Activated CD8-positive, alpha-beta memory T cell treated with anti-CD3 and anti-CD28 coated beads for 24 hours (primary cell): ENCODE measurements at places on chromosomes 2 and 18.

DNA sequence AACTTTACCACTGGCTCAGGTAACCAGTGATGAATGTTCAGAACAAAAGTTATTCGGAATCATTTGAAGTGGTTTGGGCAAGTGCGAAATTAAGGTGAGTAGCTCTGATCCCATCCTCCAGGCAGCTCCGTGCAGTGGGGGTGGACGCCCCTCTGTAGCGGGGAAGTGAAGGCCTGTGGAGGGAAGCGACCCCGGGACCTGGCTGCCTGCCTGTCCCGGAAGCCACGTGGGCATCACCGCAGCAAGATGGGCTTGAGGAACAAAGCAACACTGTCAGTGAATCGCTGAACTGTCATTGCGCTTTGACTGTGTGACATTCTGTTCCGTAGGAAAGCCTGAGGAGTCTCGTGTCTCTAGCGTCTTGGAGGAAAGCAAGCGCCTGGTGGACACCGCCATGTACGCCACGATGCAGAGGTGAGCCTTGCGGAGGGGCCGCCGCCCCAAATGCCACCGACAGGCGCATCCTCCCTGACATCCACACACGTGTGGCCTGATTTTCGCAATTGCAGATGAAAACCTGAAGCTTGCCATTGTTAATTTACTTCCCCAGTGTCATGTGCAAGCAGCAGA is 9.5 kb downstream of the TPO start:
- no peak for DNase-seq

- no peak for DNase-seq
Observed at GRCh38 chr18:12393998-12394397, 13.7 kb upstream of the PRELID3A start.

GRCh38 chr2:160354677-160355076 is 138.9 kb downstream of the RBMS1 start:
- no peak for DNase-seq

DNA sequence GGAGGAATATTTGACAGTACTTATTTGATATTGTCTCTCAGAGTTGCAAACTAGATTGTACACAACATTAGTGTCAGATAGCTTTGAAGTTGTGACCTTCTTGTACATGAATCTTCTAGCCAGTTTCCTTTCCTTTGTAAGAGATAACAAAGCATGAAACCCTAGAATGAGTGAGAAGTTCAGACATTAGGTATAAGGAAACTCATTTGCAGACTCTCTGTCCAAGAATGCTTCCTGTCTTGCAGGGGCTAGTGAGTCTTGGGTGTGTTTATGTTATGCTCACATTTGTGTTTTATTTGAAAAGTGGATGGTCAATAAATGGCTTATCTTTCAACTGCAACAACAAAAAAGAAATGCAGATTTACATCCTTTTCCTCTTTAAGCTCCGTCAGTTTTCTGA is 1.4 kb downstream of the BOD1L2 start:
- no peak for DNase-seq

DNA sequence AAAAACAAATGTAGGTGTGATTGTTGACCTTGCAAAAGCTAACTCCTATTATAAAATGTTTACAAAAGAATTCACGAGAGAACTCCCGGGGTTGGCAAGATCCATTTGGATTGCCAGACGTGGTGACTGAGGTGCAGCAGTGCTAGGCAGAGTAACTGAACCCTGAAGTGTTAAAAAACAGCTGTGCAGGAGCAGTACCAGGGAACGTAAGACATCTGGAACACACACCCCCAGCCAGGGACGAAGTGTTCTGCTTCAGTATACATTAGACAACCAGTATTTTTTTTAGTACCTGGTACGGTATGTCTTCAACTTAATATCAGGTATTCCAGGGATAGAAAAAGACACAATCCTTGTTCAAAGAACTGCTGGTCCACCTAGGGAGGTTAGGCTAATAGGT is 272.1 kb upstream of the EPAS1 start:
- DNase-seq = no peak

- DNase-seq = no peak
Observed at GRCh38 chr2:61377046-61377445, 93.8 kb downstream of the USP34 start.

GRCh38 chr2:149908726-149909683 is 321.4 kb upstream of the MMADHC start:
- DNase-seq = no peak

GRCh38 chr2:95314964-95315611 is 17.9 kb downstream of the KCNIP3 start:
- DNase-seq = no peak

- no peak for DNase-seq
Observed at GRCh38 chr2:46147626-46148368, 149.4 kb upstream of the EPAS1 start.

DNA sequence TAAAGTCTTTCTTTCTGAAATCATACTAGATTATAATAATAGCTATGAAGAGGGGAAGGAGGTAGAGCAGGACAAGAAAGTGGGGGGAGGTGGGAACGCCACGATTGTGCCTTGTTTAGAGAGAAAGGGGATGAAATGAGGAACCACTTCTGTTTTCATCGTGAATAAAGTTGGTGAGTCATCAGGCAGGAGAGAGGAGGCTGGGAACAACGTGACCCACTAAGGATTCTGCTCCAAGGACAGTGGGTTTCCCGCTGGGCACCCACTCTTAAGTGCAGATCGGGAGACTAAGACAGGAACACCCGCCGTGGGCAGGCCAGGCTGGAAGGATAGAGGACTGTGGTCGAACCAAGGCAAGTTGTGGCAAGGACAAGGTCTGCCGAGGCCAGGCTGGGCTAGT is 158.2 kb downstream of the L3MBTL4 start:
- DNase-seq = no peak

DNA sequence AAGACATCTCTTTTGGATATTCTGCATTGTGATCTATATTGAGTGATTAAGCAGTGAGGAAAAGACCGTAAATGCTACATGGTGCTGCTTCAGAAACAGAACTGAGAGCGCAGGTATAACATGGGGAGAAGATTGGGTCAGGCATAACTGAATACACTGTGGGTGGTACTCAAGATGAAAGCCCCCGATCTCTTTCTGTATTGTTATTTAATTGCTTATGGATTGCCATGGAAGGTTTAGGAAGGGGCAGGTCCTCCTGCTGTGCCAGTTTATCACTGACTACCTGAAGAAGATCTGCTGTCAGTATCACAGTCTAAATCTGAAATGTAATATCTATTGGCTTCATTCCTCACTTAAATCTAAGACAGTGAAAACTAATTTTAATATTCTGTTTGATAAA is 1568.7 kb upstream of the CELF4 start:
- DNase-seq = no peak

DNA sequence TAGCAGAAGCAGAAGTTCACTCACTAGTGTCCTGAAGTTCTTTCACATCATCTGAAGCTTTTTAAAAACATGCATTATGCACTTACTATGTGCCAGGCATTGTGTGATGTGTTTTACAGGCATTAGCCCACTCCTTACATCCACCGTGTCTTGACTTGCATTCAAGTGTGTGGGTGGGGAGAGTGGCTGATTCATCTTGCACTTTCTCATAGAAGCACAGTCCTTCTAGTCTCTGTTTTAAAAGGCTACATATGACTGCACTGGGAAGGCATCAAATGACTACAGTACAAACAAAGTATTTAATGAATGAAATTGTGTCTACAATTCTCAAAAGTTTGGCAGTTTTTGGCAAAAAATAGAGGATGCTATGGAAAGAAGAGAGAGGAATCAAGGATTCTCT is 21.6 kb upstream of the DSC3 start:
- no peak for DNase-seq

- no peak for DNase-seq
Observed at GRCh38 chr2:63194175-63194574, 143.5 kb downstream of the OTX1 start.

- no peak for DNase-seq
Observed at GRCh38 chr2:76684756-76685155, 837.4 kb downstream of the LRRTM4 start.

GRCh38 chr2:217842017-217842416 is 160.8 kb downstream of the TNS1 start:
- no peak for DNase-seq

- no peak for DNase-seq
Observed at GRCh38 chr2:195560209-195560895, 96.7 kb upstream of the SLC39A10 start.

DNA sequence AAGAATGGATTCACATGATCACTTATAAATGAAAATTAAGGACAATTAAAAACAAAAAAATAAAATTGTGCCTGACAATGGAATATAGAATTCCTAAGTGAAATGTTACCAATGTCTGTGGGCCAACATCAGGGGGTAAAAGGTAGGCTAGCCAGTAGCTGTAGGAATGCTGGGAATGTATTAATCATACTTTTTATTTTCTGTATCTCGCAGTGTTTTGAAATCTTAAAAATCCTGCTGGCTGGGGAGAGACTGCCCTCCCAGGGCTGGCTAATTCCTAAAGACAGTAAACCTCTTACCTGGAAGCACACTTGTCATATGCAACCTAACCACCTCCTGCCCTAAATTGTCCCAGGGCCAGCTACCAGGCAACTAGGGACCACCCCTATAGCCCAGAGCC is 69.8 kb downstream of the REV1 start:
- DNase-seq = no peak

GRCh38 chr18:58712930-58713329 is 41.7 kb downstream of the MALT1 start:
- DNase-seq = no peak

- DNase-seq = no peak
Observed at GRCh38 chr2:79982445-79982844, 322.1 kb downstream of the LRRTM1 start.

GRCh38 chr2:10242451-10242850 is 60.3 kb upstream of the HPCAL1 start:
- DNase-seq = no peak
